ENCODE measurements at places on chromosomes 3 and 15.
A peak's percentile ranks its signal among the peaks of the same experiment; 100 is the strongest.

DNA sequence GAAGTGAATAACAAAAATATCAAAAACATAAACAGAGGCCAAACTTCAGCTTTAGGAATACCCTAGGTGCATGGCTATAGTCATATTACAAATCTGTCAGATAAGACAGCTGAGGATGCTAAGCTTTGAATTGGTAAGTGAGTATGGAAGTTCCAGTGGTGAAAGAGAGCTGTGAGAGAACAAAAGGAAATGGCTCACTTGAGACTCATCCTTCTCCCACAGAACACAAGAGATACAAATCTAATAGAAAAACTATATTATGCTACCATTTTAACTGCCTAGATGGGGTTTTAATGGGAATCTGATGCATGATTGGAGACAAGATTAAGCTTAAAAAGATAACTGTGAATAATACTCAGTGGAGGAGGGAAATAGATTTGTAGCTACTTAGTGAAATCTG, 21.5 kb upstream of the PEX5L start:
- DNase-seq = no peak

DNA sequence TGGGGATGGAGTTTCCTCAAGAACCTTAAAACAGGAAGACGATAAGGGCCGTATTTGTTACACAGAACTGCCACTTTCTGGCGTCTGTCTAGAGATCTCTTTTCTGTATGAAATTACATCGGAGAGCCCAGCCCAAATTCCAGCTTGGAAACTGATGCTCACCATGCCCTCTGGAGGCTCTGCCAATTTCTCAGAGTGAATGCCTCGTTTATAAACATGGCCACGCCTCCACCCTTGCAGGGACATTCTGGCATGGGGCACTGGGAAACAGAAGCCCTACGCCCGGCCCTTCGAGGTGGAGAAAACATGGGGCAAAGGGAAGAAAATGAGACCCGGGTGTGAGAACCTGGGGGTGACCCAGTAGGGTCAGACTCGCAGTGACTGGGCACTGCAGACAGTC, 53.4 kb upstream of the SEC13 start:
- DNase-seq = no peak

DNA sequence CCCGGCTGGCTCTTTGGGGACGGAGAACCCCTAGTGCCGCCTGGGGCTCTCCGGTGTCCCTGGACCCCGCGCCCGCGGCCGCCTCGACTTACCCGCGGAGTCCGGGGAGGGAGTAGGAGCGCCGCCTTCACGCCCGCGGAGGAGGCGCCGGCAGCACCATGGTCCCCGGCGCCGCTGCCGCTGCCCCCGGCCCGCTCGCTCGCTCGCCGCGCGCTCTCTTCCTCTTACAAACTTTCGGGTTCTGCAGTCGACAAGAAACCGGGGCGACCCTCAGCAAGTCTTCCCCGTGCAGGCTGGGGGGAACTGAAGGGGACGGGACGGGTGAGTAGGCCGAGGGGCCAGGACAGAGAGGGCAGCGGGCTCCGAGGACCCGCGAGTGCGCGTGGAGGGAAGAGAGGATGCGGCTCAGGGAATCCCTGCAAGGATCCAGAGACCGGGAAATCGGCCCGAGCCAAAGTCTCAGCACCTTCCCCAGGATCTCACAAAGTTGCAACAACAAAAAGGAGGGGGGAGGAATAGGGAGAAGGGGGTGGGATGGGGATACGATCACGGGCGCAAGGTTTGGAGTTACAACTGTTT, 2.0 kb downstream of the FOXP1 start:
- DNase-seq = no peak

DNA sequence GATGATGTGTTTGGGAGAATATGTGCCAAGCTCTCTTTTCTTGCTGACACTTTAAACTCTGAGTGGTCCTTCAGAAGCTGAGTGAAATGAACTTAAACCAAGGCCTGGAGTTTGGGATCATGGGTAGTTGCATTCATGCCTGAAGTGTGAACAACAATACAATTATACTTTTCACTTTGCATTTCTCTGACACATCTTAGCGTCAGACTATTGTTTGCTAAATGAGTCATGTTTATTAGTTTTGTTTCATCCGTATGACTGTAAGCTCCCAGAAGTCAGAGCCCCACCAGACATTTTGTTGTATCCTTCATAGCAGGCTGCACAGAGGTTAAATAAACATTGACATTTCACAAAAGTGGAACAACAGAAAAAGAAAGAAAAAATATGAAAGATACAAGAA, 542.6 kb downstream of the TUSC7 start:
- no peak for DNase-seq

- DNase-seq = no peak
Observed at GRCh38 chr15:69172847-69173246, 12.4 kb downstream of the GLCE start.

DNA sequence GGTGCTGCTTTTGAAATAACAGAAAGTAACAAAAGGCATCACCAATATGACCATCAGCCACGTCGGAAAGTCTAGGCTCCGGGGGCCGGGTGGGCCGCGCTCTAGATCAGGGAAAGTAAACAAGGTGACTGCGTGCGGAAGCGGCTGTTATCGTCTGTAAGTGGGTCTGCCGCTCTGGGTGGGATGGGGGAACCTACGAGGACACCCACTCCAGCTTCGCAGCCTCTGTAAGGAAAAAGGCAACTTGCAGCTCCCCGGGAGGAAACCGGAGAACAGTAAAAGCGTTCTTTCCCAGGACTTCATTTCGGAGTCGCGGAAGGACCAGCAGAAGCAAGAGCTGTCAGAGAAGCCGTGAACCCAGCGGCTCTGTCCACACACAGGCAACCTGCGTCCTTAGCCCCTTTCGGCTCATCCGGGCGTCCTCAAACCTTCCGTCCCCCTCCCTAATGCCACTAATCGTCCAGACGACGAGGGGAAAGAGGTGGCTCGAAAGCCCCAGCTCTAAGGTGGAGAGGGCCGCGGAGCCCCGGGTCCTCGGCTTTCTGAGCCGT, 461 bp downstream of the XRN1 start:
- peak; percentile 37 for DNase-seq

- DNase-seq = no peak
Observed at GRCh38 chr15:25095179-25095578, 140.4 kb downstream of the SNRPN start.

DNA sequence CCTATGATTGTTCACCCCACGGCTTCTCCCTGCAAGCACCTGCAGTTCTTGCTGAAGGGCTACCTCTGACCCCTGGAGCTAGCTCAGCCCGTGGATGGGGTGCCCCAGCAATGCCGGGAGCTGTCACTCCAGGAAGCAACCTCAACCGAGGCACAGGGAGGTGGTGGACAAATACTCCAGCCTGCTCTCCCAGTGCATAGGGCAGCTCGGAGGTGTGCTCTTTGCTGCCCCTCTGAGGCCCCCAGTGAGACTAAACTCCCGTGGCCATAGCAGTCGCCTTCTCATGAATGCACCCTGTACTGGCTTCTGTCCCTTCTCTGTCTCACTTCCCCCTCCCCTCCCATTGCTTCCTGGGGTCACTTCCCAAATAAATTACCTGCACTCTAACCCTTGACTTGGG, 48.5 kb downstream of the LINGO1 start:
- DNase-seq = no peak

- no peak for DNase-seq
Observed at GRCh38 chr3:182105875-182106274, 394.1 kb downstream of the SOX2 start.

DNA sequence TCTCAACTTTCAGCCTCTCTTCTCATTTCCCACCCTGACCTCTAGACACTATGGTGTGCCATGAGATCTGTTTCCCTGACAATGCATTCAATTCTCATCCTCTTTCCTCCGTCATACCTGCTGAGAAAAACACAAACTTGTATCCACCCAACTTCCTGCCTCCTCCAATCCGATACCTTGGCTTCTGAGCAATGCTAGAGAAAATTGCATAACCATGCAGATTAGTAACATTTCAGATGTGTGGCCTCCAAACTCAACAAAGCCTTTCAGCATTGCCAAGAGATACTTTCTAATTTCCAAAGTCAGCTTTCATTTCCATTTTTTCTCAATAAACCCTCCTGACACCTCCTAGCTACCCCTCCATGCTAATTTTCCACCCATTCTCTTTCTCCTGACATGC, 88.5 kb downstream of the MINAR1 start:
- DNase-seq = no peak
